ENCODE measurements at places on chromosomes 3 and 15.

GRCh38 chr3:134105876-134106556 lies 76.3 kb upstream of the SLCO2A1 start:
- DNase-seq: no peak

GRCh38 chr15:95019907-95020306 lies 788.5 kb downstream of the MCTP2 start:
- DNase-seq: no peak

DNA sequence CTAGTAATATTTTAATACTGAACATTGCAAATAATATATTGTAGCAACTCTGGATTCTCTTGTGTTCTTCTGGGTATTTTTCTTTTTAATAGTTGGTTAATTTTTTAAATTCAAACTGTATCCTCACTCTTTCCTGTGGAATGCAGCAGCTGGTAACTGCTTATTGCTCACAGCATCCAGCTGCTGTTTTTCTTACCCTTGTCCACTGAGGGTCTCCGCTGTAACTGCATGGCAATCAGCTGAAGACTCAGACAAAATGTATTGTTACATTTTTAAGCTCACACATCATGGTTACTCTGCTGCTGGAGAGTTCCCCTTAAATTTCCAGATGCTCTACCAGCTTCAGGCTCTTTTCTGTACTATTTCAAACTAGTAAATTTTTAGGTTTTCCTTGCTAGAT lies 227.6 kb downstream of the MBNL1 start:
- DNase-seq: no peak

GRCh38 chr15:84099181-84099580 lies 136.4 kb upstream of the GOLGA6L4 start:
- no peak for DNase-seq

GRCh38 chr15:42070976-42071350 lies 23.4 kb downstream of the PLA2G4D start:
- DNase-seq: no peak

- DNase-seq: no peak
Measured at GRCh38 chr15:68301301-68301700, 23.8 kb downstream of the FEM1B start.

GRCh38 chr15:63605036-63605435 lies 7.8 kb downstream of the FBXL22 start:
- DNase-seq: no peak

GRCh38 chr3:76063811-76064210 lies 278.5 kb upstream of the ZNF717 start:
- no peak for DNase-seq

GRCh38 chr15:38090223-38090622 lies 155.8 kb downstream of the TMCO5A start:
- no peak for DNase-seq

DNA sequence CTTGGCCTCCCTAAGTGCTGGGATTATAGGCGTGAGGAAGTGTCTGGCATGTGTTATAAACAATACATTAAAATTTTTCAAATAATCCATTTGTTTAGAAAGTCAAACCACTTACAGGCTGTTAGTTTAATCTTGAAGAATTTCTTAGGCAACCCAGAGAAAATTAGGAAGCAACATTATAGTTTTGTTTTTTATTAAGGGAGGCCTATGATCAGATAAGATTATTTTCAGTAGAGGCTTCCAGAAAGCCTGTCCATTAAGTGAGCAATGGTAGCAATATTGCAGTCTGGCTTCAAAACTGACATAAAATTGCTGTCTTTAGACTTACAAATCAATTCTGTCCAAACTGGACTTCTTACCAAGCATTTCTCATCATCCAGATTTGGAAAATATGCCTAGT lies 49.6 kb downstream of the CD47 start:
- no peak for DNase-seq

DNA sequence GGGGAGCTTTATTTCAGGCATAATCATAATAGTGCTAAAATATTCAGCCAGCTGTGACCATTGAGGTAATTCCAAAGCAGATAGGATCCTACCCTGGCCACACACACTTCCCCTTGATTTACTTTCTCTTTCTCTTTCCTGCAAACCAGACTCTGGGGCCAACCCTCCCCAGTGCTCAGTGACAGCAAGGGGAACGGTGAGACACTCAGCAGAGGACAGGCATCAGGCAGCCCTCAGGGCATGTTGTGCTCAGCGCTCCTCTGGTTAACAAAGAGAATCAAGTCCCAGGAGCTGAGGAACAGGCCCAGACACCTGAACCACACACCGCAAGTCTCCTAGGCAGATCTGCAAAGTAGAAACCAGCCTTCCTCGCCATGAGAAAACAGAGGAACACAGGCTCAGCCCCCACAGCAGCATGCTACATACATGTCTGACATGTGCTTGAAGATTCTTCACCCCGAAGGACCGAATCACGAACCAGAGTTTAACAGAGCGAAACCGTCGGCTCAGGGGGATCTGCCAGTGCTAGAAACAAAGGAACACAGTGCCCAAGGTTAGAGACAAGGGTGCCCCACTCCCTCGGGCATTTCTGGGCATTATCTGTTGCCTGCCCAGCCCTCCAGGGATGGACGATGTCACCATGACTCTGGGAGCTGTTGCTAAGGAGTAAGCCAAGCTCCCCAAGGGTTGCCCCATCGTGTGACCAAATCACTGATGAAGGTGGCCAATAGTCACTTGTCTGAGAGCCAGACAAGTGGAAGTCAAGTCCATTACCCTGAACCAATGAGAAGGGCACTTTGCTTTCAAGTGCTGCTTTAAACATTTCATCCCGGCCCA lies 17.5 kb downstream of the HDC start:
- DNase-seq: no peak

GRCh38 chr3:185069037-185070030 lies 83.5 kb downstream of the C3orf70 start:
- DNase-seq: no peak

GRCh38 chr15:25093455-25094029 lies 138.8 kb downstream of the SNRPN start:
- DNase-seq: no peak

- DNase-seq: no peak
Measured at GRCh38 chr15:83927704-83928391, 273.9 kb downstream of the ADAMTSL3 start.

DNA sequence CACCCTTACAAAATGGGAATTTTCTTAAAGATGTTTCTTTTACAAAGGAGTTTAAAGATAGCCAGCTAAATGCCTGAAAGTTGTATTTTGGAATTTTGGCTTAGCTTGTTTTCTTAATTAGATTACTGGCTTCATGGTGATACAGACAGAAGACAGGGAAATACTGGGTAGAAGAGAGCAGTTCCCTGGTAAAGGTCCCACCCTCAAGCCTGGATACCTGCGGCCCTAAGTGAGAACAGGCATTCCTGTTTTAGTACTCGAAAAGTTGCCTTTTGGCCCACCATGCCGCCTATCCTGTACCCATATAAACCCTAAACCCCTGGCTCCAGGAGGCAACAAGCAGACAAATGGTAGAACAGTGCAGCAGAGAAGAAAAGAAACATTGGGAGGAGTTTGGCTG lies 29.4 kb downstream of the SETMAR start:
- no peak for DNase-seq

- no peak for DNase-seq
Measured at GRCh38 chr3:47996440-47996839, 19.8 kb downstream of the MAP4 start.

- DNase-seq: no peak
Measured at GRCh38 chr3:111588527-111588926, 6.6 kb downstream of the ZBED2 start.

GRCh38 chr3:58658508-58658907 lies 8.1 kb downstream of the FAM3D start:
- DNase-seq: no peak

GRCh38 chr3:179079537-179079936 lies 7.9 kb upstream of the ZMAT3 start:
- DNase-seq: no peak

DNA sequence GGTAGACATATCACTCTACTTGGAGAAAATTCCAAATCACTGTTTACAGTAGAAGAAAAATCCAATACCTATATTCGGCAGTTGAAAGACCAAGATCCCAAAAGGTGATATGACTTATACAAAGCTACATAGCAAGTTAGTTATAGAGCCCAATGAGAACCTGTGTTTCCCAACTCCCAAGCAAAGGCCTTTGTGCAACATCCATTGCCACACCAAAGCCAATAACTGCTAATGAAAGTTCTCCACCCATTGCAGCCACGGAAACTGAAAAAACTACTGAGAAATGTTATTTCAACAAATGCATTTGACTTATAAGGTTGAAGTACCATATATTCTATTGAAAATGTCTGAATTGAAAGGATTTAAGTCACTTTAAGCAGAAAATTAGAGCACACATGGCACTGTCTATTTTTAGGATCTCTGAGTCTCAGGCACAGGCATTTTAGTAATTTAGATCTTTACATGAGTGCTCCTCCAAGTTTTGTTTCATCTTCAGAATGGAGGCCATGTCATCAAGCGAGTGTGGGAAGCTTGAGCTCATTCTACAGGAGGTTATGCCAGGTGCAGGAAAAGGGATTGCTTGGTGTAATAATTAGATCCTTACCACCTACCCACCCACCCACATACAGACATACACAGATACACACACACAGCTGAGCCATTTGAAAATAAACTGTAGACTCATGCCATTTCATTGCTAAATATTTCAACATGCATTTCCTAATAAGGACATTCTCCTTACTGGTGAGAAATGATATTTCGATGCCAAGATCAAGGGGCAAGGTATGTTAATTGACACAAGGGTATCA lies 19.7 kb upstream of the ANO10 start:
- DNase-seq: no peak

GRCh38 chr3:160280836-160281235 lies 55.6 kb downstream of the C3orf80 start:
- DNase-seq: no peak

- no peak for DNase-seq
Measured at GRCh38 chr3:189673535-189673934, 42.3 kb downstream of the TP63 start.

GRCh38 chr3:72830452-72831223 lies 17.6 kb downstream of the SHQ1 start:
- DNase-seq: no peak

GRCh38 chr3:181718987-181719911 lies 7.5 kb downstream of the SOX2 start:
- no peak for DNase-seq

DNA sequence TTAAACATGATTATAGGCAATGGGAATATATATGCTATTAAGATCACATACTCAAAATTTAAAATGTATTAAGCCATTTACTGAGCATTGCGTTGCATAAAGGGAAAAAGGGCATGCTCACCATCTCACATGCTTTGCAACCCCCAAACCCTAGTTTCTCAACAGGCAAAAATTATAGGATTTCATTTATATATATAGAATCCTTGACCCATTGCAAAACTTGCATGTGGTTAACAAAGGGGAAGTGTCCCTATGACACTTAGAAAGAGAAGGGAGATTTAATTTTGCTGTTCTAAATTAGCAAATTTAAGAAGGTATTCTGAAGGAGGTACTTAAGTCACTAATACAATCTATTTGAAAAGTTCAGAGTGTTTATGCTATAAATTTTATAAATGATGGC lies 837.8 kb downstream of the DIPK2A start:
- DNase-seq: no peak

DNA sequence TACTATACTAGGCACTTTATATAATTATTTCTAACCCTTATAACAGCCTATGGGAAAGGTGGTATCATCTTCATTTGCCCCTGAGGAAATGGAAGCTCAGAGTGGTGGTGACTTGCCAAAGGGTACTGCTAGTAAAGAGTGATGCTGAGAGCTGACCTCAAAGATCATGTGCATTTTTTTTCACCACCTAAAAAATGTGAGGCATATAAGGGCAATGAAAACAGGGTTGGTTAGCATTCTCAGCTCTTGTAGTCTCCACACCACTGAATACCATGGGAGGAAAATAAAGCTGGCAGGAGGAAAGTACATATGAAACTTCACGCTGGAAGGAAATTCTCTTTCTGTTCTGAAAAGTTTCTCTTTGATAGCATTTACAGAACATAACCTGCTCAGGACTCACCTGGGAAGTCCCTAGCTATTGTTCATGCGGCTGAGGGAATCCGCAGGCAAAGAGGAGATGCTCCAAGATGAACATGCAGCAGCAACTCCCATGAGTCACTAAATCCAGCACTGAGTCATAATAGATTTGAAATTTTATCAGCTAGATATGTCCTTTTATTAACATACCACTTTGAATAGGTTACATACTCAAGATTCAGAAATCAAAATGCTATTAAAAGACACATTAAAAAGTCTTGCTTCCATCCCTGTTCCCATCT lies 17.3 kb downstream of the FAIM start:
- no peak for DNase-seq

DNA sequence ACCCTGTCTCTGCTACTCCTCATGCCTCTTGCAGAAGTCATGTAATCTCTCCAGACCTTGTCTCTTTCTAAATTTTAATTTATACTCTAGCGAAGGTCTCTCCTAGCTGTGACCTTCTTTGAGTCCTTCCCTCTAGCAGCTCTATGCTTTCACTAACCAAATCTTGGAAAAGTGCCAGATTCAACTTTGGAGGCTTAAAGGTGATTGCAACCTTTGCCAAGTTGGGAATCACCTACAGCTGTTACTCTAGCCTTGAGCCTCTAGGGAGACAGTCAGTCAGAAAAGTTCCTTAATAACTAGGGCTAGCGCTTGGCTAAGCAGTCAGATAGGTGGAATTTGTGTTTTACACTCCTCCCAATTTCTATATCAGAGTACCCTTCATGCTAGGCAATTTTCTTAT lies 46.1 kb upstream of the ABI3BP start:
- DNase-seq: no peak

DNA sequence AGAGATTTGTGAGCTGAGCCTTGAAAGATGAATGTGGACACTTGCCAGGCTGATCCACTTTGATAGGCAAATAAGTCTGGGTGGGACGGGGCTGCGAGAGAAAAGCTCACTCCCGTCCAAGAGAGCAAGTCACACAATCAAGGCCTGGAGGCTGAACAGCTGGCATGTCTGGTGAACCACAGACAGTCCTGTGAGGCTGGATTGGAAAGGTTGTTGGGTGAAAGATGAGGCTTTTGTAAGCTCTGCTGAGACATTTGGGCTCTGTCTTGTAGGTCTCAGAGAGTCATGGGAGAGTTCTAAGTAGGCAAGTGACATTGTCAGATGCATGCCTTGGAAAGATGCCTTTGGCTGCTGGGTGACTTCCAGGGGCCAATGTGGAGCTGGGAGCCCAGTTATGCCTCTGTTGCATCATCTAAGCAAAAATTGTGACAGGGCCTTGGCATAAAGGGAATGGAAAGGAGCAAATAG lies 38.5 kb downstream of the RPLP1 start:
- no peak for DNase-seq

- DNase-seq: no peak
Measured at GRCh38 chr15:25611603-25612002, 172.8 kb upstream of the UBE3A start.

DNA sequence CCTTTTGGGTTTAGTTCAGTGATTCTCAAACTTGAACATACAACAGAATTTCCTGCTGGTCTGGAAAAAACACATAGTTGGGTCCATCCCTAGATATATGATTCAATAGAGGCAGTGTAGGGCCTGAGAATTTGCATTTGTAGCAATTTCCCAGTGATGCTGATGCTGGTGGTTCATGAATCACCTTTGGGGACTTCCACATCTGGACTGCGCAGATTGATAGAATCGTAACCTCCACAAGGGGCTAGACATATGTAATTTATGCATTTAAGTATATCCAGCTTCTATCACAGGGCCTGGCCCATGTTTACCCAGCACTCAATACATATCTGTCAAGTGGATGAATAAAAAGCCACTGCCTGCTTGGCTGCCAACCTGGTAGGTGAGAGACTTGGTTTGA lies 33.8 kb upstream of the SUCLG2 start:
- no peak for DNase-seq

GRCh38 chr3:14374444-14374883 lies 27.9 kb upstream of the SLC6A6 start:
- DNase-seq: no peak

- no peak for DNase-seq
Measured at GRCh38 chr15:95698951-95699350, 631.5 kb upstream of the NR2F2 start.

- peak; percentile 23 for DNase-seq
Measured at GRCh38 chr3:51388286-51389029, 2.6 kb upstream of the RBM15B start.

Measured in A673 (cell line).